Caki2 (cell line): ENCODE measurements at places on chromosomes 6 and 20. TPM values are rescaled to one million over a fixed set of nuclear protein-coding genes. Genes with fewer than 3 reads are reported as not detected.

DNA sequence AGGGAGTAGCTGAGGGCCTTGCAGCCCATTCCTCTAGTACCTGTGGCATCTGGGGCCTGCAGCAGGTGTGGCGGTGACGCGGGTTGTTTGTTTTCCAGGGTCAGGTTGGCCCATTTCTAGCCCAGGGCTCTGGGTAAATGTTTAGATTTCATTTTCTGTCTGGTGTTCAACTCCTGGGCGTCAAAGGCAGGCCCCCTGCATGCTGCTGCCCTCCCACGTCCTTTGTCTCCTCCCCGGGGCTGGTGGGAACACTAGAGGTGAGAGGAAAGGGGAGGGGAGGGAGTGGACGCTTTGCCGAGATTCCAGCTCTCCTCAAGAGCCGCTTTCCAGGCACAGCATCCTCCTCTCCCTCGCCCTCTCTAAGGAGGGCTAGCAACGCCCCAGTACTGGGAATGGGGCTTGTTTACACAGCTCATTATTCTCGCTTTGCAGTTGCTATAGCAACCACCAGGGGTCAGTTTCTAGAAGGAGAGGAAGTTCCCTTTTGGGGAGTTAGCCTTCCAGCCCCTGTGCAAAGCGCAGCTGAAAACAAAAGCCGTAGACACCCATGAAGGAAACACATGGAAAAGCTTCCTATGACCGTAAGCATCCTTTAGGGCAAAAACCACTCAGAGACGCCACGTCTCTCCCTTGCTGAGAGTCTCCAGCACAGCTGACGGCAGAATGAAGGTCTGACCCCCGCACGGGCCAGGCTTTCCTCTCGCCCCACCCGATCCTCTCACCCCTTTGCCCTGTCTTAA is 170.6 kb downstream of the LY86 start:
- no peak for DNase-seq

The OPRL1 gene
- 0.38 and 0.84 TPM in 2 replicates for total RNA-seq

The FERMT1 gene
- 7.7 and 25.2 TPM in 2 replicates for total RNA-seq

The RSPO3 gene
- total RNA-seq: 2.4 and 7.7 TPM in 2 replicates

The TMEM181 gene
- 7.6 and 12.5 TPM in 2 replicates for total RNA-seq

The SRC gene
- total RNA-seq: 124 and 153 TPM in 2 replicates

GRCh38 chr6:75893058-75893775 is 144.2 kb downstream of the MYO6 start:
- peak; percentile 48 for DNase-seq

DNA sequence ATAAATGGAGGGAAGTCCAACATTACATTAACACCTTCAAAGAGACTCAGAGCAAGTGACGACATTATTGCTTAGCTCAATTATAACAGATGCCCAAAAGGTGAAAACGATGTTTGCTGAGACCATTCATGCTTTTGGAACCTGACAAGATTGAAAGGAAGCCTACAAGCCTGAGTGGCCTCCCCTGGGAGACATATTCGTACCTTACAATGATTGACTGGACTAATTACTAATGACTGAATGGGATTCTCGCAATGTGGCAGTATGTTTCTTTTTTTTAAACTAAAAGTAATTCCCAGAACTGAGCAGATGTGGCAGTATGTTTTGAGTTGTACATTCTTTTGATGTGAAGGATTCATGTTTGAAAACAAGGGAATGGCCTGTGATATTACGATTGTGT is 49.9 kb downstream of the VEGFA start:
- DNase-seq: no peak
